ENCODE measurements at places on chromosomes 5 and 9.

DNA sequence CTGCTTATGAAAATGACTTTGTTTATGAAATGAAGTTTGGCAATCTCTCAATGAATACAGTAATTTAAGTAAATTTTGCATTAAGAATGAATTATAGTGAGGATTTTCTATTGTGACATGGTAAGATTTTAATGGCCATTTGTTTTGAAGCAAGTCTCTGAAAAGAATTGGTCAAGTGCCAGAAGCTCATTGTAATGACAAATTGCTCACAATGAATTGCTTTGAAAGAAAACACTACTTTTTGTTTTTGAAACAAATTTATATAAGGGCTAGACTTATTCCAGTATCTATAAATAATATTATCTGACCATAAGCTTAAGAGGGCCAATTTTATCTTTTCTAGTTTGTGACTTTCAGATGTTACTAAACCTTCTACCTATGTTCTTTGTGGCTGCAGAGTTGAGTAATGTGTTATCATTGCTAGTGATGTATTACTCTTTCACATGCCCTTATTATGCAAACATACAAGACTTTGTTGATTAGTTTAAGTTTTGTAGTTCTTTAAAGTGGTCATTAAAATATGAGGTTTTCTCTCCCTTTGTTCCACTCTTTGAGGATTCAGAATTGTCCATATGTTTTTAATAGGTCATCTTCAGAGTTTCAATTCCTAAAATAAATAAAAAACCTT, 93.0 kb upstream of the ZNF608 start:
- DNase-seq, result no peak

DNA sequence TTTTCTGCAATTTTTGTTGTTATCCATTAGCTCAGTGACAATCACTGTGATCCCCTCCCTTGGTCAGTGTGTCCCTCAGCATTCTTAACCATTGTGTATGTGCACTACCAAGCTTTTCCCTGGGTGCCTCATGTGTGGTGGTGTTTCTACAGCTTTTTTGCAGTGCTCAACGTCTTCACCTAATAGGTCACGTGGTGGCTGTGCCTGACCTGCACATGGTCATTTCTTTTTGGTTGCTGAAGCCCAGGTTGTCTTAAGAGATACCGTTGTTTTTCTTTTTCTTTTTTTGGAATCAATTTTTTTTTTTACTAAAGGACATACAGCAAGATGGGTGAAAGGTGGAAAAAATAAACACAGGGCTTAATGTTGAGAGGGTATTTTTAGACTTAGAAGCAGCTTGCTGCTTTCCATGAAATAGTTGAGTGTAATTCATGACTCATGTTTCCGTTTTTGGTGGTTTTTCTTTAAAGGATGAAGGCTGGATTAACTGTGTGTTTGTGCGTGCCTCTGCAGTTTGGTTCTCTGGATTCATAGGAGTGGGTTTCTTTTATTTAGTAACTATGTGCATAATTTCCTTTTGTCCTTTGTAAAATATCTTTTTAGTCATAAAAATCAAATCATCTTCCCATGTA, 22.2 kb downstream of the SH3GL2 start:
- no peak for DNase-seq

GRCh38 chr5:74502479-74502950, 138.0 kb downstream of the ENC1 start:
- no peak for DNase-seq

GRCh38 chr5:142079306-142079721, 29.3 kb upstream of the NDFIP1 start:
- DNase-seq, result no peak

- no peak for DNase-seq
Observed at GRCh38 chr9:96342571-96343245, 40.7 kb upstream of the HSD17B3 start.

DNA sequence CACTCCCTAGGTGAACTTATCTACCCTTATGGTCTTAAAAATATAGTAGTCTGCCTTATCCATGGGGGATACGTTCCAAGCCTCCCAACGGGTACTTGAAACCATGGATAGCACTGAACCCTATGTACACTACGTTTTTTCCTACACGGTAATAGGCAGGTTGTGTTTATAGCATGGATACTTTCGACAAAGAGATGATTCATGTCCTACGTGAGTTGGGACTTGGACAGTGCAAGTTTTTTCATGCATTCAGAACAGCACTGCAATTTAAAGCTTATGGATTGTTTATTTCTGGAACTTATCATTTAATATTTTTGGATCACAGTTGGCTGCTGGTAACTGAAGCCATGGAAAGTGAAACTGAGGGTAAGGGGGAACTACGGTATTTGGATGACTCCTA, 88.1 kb downstream of the CNTLN start:
- no peak for DNase-seq

DNA sequence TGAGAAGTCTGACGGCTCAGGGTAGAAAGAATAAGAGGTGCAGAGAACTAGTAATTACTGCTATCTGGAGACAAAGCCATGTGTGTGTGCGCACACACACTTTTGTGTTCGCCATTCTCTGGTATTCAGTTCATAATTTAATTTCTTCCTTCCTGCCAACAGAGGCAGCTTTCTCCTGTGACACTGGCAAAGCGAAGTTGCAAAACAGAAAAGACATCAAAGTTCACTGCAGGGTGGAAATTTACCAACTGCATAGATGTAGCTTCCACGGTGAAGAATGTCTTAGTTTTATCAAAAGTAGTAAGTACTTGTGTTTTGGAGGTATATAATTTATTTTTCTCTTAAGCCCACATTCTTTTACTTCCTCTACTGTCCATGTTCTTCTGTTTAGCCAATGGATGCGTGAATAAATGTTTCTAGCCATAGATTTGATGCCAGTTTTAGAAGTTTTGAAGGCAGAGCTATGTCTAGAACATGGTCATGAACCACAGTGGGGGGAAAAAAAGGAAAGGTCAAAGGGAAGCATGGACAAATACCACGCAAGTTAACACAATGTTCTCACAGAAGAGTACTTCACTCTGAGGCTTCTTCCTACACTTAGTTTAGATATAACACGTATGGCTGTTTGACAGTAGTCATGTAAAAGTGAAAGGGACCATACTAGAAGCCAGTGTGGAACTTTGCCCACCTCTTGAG, 536.5 kb upstream of the GRIA1 start:
- no peak for DNase-seq

GRCh38 chr9:117485176-117485575, 70.3 kb upstream of the ASTN2 start:
- DNase-seq, result no peak

DNA sequence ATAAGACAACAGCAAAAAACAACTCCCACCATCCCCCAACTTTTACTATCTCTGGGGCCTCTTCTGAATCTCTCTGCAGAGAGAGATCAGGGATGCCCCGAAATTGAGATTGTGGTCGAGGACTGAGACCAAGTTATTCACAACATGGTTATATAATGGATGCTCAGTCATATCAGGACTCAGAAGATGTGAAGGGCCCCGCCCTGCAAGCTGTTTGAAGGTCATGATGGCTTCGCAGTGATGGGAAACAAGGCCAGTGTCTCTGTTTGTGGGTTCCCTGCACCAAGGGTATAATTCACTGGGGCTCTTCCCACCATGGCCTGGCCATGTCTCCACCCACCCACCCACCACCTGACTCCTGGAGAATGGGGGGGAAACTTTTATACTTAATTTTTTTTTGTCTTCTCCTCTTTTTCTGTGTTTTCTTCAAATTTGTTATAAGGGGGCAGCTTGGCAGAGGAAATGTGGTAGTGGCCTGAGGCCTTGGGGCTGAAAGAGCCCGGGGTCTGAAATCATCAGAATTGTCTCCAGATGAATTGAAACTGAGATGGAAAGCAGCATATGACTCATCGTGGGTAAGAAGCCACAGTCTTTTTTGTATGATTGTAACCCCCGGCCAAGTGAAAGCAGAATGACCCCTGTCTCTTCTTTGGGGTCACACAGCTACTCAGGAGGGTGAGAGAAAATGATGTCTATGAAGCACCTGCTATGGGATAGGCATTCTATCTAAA, 15.0 kb upstream of the TEX48 start:
- peak; percentile 34 for DNase-seq

- no peak for DNase-seq
Observed at GRCh38 chr9:4922730-4923129, 62.3 kb upstream of the JAK2 start.

DNA sequence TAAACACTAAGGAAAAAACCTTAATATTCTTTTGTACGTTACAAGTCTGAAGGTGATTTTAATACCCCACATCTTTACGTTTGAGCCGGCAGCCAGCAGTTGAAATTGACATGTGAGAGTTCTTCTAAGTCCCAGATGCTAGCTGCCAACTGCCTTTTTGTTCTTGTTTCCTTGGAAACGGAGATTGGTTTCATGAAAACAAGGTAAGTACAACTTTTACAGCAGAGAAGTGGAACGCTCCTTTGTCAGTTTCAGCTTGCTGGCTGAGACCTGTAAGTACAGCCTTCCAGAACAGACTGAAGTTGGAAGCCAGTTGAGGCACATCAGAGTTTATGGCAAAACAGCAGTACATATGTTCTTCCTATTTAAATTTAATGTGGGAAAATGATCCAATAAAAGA, 1018.4 kb upstream of the ARRDC3 start:
- DNase-seq, result peak; percentile 8

- no peak for DNase-seq
Observed at GRCh38 chr9:89384783-89385182, 66.5 kb downstream of the SECISBP2 start.

DNA sequence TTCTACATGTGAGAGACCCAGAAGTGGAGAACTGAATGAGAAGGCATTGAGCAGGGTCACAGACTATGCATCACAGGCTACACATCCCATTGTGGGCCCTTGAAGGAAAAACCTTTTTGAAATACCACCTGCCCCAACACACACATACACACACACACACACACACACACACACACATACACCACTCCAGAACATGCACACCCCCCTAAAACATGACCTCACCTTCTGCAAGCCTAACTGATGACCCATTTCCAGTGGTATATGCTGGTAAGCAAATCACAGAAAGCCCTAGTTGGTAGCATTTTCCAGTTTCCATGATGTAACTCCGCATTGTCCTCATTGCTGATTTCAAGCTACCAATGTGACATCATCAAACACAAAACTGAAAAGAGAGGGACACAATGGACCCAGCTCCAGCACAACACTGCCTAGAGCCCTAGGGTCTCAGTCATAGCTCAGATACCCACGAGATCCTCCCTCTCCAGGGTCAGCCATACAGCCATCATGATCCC, 36.4 kb downstream of the THBS4 start:
- DNase-seq, result no peak

GRCh38 chr9:35114113-35114839, 1.4 kb downstream of the ATOSB start:
- peak; percentile 89 for DNase-seq

GRCh38 chr5:175037820-175038219, 313.4 kb downstream of the MSX2 start:
- no peak for DNase-seq

GRCh38 chr9:113223963-113224362, 2.6 kb downstream of the SLC31A1 start:
- no peak for DNase-seq

- DNase-seq, result no peak
Observed at GRCh38 chr9:82651474-82651873, 411.5 kb downstream of the RASEF start.

- DNase-seq, result no peak
Observed at GRCh38 chr9:129574911-129575585, 45.9 kb downstream of the C9orf50 start.

Measured in AG20443 (cell line).